Astrocyte (in vitro differentiated cells and primary cell): ENCODE measurements at places on chromosomes 13 and 19. TPM values are rescaled to one million over a fixed set of nuclear protein-coding genes. Genes with fewer than 3 reads are reported as not detected.

The CALR3 gene
- total RNA-seq, result not detected in 2 replicates

The RFPL4AL1 gene
- not detected in 2 replicates for total RNA-seq

The FIZ1 gene
- total RNA-seq, result 14.2 and 14.5 TPM in 2 replicates

The ATP4B gene
- not detected in 2 replicates for total RNA-seq

The MAP4K1 gene
- total RNA-seq, result 0.87 and 1.7 TPM in 2 replicates

The A1BG gene
- 32.3 and 35.9 TPM in 2 replicates for total RNA-seq

The SKA3 gene
- 1.7 and 2.4 TPM in 2 replicates for total RNA-seq

The TMPRSS9 gene
- 0.16 and 0.17 TPM in 2 replicates for total RNA-seq

The SIGLECL1 gene
- total RNA-seq, result not detected in 2 replicates

The FOXA3 gene
- 0.58 and 0.59 TPM in 2 replicates for total RNA-seq

The CYP2A7 gene
- not detected in 2 replicates for total RNA-seq

The LRRC8E gene
- total RNA-seq, result 6.5 and 6.6 TPM in 2 replicates

The TNFSF11 gene
- not detected in 2 replicates for total RNA-seq

The CHST8 gene
- not detected in 2 replicates for total RNA-seq

The CYP4F2 gene
- not detected in 2 replicates for total RNA-seq

The ICAM4 gene
- 0.20 TPM in 1 of 2 replicates, not detected in the other for total RNA-seq

The KASH5 gene
- total RNA-seq, result not detected in 2 replicates

The KCTD4 gene
- total RNA-seq, result 0.41 and 0.64 TPM in 2 replicates

The CARS2 gene
- total RNA-seq, result 44.1 and 51.4 TPM in 2 replicates

The TLE5 gene
- total RNA-seq, result 200 and 210 TPM in 2 replicates

The HAUS5 gene
- total RNA-seq, result 5.3 and 6.0 TPM in 2 replicates

The GRIK5 gene
- 9.2 and 12.1 TPM in 2 replicates for total RNA-seq

The CYP2F1 gene
- not detected in 2 replicates for total RNA-seq

The CYP4F8 gene
- not detected in 2 replicates for total RNA-seq

The ZNF844 gene
- not detected in 2 replicates for total RNA-seq

The AP1M2 gene
- total RNA-seq, result 1.7 and 4.5 TPM in 2 replicates

The LGALS14 gene
- total RNA-seq, result not detected in 2 replicates

The CGB1 gene
- 2.3 TPM in 1 of 2 replicates, not detected in the other for total RNA-seq

The UBE2L5 gene
- not detected in 2 replicates for total RNA-seq

The BRSK1 gene
- 17.6 and 18.8 TPM in 2 replicates for total RNA-seq

The GRK1 gene
- not detected in 2 replicates for total RNA-seq

The IGLON5 gene
- 5.4 and 6.6 TPM in 2 replicates for total RNA-seq

The ZNF534 gene
- not detected in 2 replicates for total RNA-seq

The FAAP24 gene
- 2.2 and 4.1 TPM in 2 replicates for total RNA-seq

The CCDC8 gene
- 35.5 and 45.5 TPM in 2 replicates for total RNA-seq

The SLC6A16 gene
- total RNA-seq, result 2.8 and 4.6 TPM in 2 replicates

The TMTC4 gene
- 7.7 and 8.4 TPM in 2 replicates for total RNA-seq

The COL4A1 gene
- 2,489 and 3,103 TPM in 2 replicates for total RNA-seq

The APC2 gene
- 5.5 and 7.1 TPM in 2 replicates for total RNA-seq

The FUZ gene
- 8.9 and 9.8 TPM in 2 replicates for total RNA-seq

The AMER2 gene
- 0.02 TPM in 1 of 2 replicates, not detected in the other for total RNA-seq

The POSTN gene
- 18.6 and 26.6 TPM in 2 replicates for total RNA-seq

The CNMD gene
- not detected in 2 replicates for total RNA-seq

The FBXO27 gene
- 4.1 and 7.1 TPM in 2 replicates for total RNA-seq

The B3GNT3 gene
- 0.36 TPM in 1 of 2 replicates, not detected in the other for total RNA-seq

The MISP gene
- total RNA-seq, result 0.36 and 0.43 TPM in 2 replicates

The SCGB2B2 gene
- total RNA-seq, result 0.14 and 0.31 TPM in 2 replicates

The MISP3 gene
- total RNA-seq, result 0.70 and 0.79 TPM in 2 replicates

The SELENOV gene
- not detected in 2 replicates for total RNA-seq
